ENCODE measurements at places on chromosomes 11 and 22.

GRCh38 chr22:29004647-29005371 is 56.8 kb downstream of the C22orf31 start:
- DNase-seq = no peak

- DNase-seq = no peak
Observed at GRCh38 chr11:131692151-131692550, 321.7 kb downstream of the NTM start.

DNA sequence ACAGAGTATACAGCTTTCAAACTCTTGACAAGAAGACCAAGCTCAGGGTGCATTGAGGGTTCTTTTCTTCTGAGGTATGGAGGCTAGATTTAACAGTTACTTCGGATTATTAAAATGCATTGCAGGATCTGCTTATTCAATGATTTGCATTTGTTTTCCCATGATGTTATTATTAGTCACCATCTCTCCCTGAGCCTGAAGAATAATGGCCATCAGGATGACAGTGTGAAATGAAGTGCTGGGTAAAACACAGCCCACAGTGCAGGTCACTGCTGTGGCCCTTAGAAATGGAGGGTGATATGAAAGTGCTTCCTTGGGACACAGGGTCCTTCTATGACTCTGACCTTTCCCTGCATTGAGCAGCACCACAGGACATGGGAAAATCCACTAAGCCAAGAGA is 40.0 kb downstream of the TECTA start:
- no peak for DNase-seq

DNA sequence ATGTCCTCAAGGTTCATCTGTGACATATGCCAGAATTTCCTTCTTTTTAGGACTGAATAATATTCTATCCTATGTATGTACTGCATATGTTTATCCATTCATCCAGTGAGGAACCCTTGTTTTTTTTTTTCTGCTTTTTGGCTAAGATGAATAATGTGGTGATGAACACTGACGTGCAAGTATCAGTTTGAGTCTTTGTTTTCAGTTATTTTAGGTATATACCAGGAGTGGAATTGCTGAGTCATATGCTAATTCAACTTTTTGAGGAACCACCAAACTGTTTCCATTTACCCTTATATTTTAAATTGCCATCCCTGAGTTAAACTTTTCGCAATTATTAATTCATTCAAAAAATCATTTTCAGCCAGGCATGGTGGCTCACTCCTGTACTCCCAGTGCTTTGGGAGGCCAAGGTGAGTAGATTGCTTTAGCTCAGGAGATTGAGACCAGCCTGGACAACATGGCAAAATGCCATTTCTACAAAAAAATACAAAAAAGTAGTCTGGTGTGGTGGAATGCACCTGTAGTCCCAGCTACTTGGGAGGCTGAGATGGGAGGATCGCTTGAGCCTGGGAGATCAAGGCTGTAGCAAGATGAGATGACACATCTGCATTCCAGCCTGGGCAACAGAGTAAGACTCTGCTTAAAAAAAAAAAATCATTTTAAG is 64.2 kb downstream of the MICAL2 start:
- DNase-seq = peak; percentile 30

GRCh38 chr22:24982301-24983056 is 30.0 kb downstream of the KIAA1671 start:
- DNase-seq = no peak

- no peak for DNase-seq
Observed at GRCh38 chr11:10617551-10617950, 49.1 kb upstream of the LYVE1 start.

- no peak for DNase-seq
Observed at GRCh38 chr22:44731357-44731970, 20.9 kb upstream of the ARHGAP8 start.

- DNase-seq = no peak
Observed at GRCh38 chr22:23380230-23380573, 199.9 kb downstream of the IGLL1 start.

DNA sequence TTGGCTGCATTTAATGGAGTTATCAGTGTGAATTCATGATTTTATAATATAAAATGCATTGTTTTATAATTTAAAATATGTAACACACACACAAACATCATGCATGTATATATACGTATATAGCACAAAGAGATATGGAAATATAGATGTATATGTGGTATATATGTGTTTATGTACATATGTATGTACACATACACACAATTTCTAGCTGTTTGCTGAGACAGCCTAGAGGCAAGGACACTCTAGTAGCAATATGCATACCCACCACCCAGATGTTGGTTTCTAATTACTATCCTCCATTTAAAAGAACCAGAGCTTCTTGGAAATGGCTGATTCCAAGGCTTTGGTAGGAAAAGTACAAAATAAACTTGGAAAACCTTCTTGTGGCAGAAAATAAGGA is 50.4 kb downstream of the RBFOX2 start:
- DNase-seq = no peak

DNA sequence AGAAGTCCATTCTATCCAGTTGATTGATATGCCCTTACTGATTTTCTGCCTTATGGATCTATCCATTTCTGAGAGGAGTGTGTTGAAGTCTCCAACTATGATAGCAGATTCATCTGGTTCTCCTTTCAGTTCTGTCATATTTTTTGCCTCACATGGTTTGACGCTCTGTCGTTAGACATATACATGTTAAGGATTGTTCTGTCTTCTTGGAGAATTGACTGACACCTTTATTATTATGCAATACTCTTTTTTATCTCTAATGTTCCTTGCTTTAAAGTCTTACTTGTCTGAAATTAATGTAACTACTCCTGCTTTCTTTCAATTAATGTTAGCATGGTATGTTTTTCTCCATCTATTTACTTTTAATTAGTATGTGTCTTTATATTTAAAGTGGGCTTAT is 12.1 kb upstream of the ARHGAP20 start:
- no peak for DNase-seq

GRCh38 chr11:115919341-115920091 is 415.3 kb upstream of the CADM1 start:
- DNase-seq = peak; percentile 9

DNA sequence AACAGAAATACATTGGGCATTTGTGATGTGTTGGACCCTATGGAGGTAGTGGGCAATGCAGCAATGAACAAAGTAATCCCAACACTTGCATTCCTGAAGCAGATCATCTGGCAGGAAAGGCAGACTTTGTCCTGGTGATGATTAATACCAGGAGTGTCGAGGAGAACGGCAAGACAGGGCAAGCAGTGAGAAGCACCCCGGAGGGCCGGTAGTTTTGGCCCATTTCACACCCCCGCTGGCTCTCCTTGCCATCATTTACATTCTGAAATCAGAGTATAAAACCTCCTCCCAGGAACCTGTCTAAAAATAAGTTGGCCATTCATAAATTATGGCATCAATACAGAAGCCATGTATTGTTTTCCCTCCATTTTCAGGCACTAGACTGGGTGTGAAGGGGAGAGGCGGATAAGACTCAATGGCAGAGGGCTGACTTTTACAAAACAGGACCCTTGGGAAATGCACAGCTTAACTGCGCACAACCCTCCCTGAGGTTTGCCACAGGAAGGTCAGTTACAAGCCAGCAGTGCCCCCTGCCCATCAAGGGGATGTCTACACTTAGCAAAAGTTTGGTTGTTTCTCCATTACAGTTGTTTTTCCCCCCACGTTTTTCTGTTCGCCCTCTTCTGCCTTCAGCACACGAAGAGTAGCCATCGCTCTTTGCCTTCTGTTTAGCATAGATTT is 55.6 kb downstream of the OPCML start:
- DNase-seq = no peak

DNA sequence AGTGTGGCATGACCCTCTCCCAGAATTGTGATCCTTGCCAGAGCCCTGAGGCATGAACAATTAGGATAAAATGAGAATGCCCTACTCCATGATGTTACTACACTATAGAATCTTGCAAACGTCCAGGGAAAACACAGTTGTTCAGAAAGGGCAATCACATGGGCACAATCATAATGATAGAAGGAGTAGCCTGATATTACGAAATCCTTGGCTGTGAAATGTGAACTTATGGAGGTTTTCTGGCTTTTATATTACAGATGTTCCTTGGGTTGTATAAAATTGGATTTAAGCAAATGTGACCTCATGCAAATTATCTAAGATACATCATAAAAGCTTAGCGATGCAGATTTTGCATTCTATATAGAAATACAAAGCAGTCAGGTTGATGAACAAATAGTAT is 29.4 kb upstream of the TPH1 start:
- DNase-seq = no peak

- DNase-seq = no peak
Observed at GRCh38 chr11:102302241-102302640, 15.0 kb upstream of the BIRC3 start.

DNA sequence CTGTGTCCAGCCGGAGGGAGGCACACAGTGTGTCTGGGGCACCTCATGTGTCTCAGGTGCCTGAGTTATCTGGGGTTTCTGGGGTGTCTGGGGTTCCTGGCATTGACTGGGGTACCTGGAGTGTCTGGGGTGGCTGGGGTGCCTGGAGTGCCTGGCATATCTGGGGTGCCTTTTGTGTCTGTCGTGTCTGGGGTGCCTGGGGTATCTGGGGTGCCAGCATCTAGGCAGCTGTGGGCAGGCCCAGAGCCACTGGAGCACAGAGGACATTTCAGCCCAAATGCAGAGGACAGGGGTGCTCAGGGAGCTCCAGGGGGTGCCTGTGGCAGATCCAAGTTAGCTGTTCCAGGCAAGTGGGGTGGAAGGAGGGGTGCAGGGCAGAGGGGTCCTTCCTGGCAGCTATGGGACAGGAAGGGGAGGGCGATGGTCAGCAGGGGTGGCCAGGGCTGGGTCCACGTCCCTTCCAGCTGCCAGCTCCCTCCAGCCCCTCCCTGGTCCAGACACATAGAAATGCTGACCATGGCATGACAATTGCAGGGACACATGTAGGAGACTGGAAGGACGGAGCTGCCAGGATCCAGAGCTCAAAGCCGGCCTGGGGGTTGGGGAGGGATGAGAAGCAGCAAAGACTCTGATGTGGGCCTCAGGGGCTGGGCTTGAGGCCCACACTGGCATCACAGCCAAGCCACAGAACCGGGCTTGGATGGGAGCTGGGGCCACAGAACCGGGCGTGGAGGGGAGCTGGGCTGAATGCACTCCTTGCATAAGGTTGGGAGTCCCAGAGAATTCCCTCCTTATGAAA is 133.0 kb downstream of the BRD1 start:
- DNase-seq = no peak

DNA sequence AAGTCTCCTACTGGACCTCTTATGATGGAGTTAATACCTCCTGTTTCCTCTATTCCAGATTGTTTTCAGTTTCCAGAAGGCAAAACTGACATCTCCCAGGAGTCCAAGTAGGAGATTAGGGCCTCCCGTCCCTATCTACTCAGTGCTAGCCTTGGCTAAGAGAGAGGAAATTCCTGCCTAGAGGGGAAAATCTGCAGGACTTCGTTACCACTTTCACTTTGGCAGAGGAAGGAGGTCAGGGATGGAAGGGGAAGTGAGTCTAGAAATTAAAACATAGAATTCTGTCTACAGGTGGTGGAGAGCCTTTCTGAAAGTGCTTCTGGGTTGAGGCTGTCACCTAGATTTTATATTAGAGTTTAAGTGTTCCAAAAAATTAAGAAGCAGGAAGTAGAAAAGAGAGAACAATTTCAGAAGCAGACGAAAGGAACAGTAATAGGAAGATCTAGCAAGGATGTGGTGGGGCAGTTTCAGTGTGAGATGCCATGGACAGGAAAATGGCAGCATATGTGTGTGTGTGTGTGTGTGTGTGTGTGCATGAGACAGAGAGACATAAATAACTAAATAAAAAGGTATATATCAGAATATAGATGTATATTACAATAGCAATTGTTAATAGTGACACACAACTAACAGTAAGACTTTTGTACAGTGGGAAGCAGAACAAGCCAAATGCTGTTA is 2.4 kb upstream of the TRIM68 start:
- DNase-seq = peak; percentile 21

Data from activated CD4-positive, alpha-beta T cell treated with anti-CD3 and anti-CD28 coated beads for 48 hours (primary cell).